ENCODE measurements at places on chromosomes 7 and 10. TPM values are rescaled to one million over a fixed set of nuclear protein-coding genes. Genes with fewer than 3 reads are reported as not detected.
A peak's percentile ranks its signal among the peaks of the same experiment; 100 is the strongest.

- no peak for DNase-seq
Observed at GRCh38 chr10:113788604-113789083, 37.2 kb downstream of the PLEKHS1 start.

- no peak for DNase-seq
Observed at GRCh38 chr10:5720182-5720581, 35.5 kb downstream of the TASOR2 start.

GRCh38 chr10:75398200-75398691 lies 3.3 kb downstream of the ZNF503 start:
- no peak for DNase-seq

GRCh38 chr7:45657136-45657889 lies 83.1 kb downstream of the ADCY1 start:
- no peak for DNase-seq

DNA sequence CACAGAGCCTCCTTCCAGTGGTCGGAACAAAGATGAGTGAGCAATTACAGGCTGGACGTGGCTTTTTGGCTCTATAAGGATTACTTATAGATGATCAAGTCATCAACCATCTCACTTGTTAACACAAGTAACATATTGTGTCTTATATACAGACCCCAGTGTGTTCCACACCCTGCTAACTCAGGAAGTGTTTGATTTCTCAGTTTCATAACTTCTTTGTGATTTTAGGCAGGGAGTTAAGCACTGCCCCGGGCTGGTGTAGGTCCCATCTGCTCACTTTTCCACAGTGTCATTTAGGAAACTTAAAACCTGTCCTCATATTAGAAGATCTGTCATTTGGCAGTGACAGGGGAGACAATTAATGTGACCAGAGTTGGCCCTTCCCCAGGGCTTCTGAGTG lies 6.2 kb downstream of the FOXI2 start:
- no peak for DNase-seq

- DNase-seq: no peak
Observed at GRCh38 chr10:71312811-71313789, 6.0 kb upstream of the SLC29A3 start.

- peak; percentile 49 for DNase-seq
Observed at GRCh38 chr7:1136841-1137516, 23.0 kb downstream of the ZFAND2A start.

GRCh38 chr7:46772776-46773175 lies 809.1 kb downstream of the TNS3 start:
- no peak for DNase-seq

GRCh38 chr7:86149024-86149665 lies 494.6 kb upstream of the GRM3 start:
- DNase-seq: no peak

DNA sequence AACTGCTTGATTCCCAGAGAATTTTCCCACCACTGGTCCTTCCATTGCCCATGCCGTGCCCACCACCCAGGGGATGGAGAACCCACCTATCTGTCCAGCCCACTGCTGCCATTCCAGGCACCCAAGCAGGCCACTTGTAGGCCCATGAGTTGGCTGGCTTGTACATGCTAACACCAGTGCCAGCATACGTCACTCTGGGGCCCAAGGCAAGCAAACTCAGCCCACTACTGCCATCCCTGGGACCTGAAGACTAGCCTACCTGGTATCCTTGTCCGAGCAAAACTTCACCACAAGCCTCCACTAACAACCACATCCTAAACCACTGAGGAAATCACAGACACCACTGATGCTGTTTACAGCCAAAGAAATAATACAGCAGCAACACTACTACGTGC lies 44.7 kb upstream of the CDK6 start:
- DNase-seq: no peak

- no peak for DNase-seq
Observed at GRCh38 chr10:76195654-76196390, 764.4 kb downstream of the LRMDA start.

- no peak for DNase-seq
Observed at GRCh38 chr10:47379445-47379785, 4.7 kb downstream of the ZNF488 start.

Gene CRYGN
- not detected for polyA plus RNA-seq

Gene RNF32
- polyA plus RNA-seq: 2.3 TPM

Gene FEZF1
- not detected for polyA plus RNA-seq

Gene TNRC18
- 34.4 TPM for polyA plus RNA-seq

All from SK-N-SH (cell line).